ENCODE measurements at places on chromosomes 2 and 18. TPM values are rescaled to one million over a fixed set of nuclear protein-coding genes. Genes with fewer than 3 reads are reported as not detected.

SCN1A gene
- 0.13 TPM for total RNA-seq

SIX2 gene
- not detected for total RNA-seq

RAMP1 gene
- total RNA-seq = 0.63 TPM

POTEE gene
- 1.2 TPM for total RNA-seq

ITGAV gene
- 22.3 TPM for total RNA-seq

UBXN4 gene
- 65.4 TPM for total RNA-seq

UPP2 gene
- not detected for total RNA-seq

FAM237A gene
- total RNA-seq = not detected

NPHP1 gene
- 2.8 TPM for total RNA-seq

UGT1A4 gene
- total RNA-seq = not detected

MYO3B gene
- total RNA-seq = 0.63 TPM

CAPN10 gene
- total RNA-seq = 45.0 TPM

PRSS56 gene
- total RNA-seq = not detected

SATB2 gene
- total RNA-seq = 23.0 TPM

DNA sequence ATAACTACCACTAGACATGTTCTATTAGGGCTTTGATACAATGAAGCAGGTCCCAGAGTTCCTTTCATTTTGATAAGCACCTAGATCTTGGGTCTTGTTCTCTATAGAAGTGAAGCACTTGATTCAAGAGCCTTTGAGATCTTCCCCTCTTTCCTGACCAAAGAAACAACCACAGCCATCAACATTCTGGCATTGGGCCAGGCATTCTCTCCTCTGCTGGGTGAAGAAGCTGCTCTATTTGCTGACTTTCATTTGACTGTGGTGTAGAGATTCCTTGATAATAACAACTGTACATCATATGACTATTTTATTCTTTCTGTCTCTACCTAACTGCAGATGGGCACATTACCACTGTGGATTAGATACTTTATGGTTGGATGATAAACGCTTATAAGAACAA is 96.6 kb upstream of the LYPD1 start:
- DNase-seq = no peak

DNA sequence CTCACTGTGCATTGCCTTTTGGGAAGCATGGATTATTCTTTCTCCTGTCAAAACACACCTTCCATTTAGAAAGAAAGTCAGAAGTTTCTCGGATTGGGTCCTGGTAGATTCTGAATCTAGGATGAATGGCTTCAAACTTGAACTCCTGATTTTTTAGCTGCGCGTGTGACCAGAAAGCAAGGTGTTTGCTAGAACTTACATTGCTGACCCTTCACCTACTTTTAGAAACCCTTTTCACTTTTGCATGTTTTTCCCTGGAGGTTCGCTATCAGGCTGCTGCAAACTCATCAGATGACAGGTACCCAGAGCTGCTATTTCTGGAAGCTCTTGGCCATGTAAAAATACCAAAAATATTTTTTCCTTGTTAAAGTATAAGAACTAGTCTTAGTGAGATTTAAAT is 132.0 kb downstream of the QPCT start:
- no peak for DNase-seq

DNA sequence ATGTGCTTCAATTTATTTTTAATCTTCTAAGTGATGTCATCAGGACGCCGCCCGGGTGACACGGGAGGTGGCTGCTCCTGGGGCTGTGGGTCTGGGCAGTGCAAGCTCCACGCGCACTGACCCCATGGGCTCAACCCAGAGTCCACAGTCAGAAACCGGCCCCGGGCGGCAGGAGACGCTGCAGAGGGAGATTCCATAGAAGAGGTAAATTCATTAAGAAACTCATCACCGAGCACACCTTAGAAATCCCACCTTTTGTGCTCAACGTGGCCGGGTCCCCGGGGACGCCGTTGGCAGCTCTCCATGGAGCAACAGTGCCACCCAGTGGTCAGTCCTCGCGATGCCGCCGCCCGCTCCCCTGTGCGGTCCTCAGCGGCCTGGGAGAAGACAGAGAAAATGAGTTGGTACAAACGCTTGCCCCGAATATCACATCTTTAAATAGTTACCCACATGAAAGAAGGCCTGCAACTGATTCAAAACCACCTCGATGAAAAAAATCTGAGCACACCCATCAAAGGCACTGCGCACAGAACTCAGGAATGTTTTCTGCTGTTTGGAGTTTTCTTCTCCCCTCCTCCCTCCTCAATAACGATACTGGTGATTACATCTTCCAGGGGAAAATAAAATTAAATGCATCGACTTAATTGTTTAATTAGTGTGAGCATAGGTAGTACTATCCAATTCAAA is 92.6 kb downstream of the CMPK2 start:
- peak; percentile 86 for DNase-seq

DNA sequence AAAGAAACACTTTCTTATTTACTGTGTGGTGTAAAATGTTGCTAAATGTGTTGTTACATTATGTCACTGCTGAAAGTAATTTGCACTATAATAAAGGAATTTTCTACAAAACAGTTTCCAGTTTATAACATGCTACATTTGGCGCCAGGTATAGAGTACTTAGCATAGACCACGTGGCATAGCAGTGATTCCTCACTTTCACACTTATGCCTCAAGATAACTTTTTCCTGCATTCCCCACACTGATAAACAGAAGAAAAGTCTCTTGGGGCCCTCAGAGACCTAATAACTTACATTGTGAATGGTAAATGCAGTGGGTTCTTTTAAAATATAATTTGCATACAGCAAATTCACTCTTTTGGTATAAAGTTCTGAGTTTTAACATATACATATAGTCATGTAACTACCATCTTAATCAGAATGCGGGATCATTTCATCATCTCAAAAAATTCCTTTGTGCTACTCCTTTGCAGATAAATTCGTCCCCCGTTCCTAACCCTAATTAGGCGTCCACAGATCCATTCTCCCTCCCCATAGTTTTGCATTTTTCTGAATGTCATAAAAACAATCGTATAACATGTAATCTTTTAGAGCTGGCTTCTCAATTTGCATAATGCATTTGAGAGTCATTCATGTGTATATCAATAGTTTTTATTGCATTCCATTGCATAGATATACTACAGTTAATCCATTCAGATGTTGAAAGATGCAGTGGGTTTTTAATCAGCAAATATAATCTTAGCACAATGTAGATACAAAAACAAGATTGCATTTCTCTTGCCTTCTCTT is 7.5 kb downstream of the LGALSL start:
- no peak for DNase-seq

DNA sequence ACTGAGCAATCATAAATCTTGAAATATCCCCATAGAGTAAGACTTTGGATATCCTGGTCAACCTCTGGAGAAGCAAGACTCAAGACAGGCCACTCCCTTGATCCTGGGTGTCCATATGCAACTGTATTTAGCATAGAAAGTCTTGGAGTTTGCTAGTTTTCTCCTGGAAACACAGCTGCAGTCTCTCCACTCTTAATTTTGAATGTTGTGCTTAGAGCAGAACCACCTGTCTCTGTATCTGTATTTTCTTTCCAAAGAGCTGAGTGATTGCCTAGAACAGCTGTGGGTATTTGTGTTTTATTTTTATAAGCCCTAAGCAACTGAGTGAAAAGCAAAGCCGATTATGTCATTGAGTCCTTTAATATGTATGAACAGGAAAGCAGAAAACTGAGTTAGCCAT is 64.1 kb upstream of the ADAM23 start:
- DNase-seq = no peak

- no peak for DNase-seq
Observed at GRCh38 chr2:60416221-60417008, 137.0 kb downstream of the BCL11A start.

- DNase-seq = peak; percentile 72
Observed at GRCh38 chr2:88538362-88538917, 85.9 kb upstream of the FOXI3 start.

- no peak for DNase-seq
Observed at GRCh38 chr2:20596973-20597859, 53.7 kb downstream of the HS1BP3 start.

GRCh38 chr2:81647715-81648230 is 1343.2 kb upstream of the LRRTM1 start:
- DNase-seq = no peak

GRCh38 chr2:146370826-146371225 is 1474.0 kb upstream of the ACVR2A start:
- DNase-seq = no peak

- DNase-seq = no peak
Observed at GRCh38 chr2:134950886-134951285, 32.3 kb downstream of the CCNT2 start.

DNA sequence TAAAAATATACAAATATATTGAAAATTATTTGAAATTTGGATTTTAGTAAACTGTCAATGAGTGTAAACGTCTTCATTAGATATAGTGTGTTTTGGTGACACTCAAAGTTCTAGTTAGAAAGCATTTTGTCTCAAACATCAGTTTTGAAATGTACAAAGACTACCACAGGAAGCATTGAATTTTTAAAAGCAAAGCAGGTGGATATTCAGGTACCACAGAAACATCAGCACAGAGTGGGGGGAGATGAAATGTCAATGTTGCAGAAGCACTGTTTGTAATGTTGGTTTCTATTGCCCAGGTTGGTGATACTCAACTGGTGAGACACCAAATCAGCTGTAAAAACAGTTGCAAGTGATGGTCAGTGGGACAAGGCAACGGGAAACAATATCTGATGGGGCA is 136.5 kb upstream of the ITGA4 start:
- DNase-seq = no peak

GRCh38 chr2:196184921-196185320 is 13.5 kb upstream of the STK17B start:
- DNase-seq = no peak

- no peak for DNase-seq
Observed at GRCh38 chr2:241248897-241249296, 60.4 kb downstream of the ANO7 start.

GRCh38 chr2:11907190-11907589 is 160.8 kb downstream of the LPIN1 start:
- DNase-seq = no peak

DNA sequence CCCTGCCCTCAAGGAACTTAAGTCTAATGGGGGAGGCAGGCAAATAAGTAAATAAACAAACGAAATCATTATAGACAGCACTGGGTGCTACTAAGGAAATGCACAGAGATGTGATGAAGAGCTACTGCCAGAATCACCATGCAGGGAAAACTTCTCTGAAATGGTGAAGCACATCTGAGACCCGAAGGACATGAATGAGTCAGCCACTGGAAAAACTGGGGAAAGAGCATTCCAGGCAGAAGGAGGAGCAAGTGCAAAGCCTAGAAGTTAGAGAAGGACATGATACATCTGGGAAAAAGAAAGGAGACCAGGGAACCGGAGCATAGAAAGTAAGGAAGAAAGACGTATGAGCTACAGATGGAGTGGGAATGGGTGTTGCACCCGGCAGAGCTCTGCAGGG is 56.8 kb downstream of the TGFA start:
- DNase-seq = no peak

DNA sequence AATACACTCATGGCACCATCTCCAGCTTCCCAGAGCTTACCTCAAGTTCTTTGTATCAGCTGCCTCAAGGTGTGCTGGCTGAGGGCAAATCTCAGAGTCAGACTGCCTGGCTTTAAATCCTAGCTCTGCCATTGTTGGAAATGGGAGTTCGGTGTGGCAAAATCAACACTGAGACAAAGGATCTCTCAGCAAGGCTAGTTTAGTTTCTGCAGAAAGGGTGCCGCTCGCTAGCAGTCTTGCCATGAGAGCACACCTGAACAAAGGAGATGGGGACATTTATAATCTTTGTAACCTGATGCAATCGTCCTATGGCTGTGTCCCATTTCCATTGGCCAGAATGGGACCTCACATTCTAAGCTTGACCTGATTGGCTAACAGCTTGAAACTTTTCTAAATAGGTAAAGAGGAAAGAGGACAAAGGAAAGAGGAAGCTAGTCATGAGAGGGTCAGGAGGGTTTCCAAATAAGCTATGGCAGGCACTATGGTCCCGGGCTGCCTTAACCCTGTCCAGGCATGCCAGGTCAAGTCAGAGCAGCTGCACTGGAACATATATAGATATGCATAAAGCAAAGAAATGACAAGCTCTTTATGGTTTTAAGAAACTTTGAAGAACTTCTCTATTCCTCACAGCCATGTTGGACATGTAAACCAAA is 4.3 kb upstream of the UBE2F start:
- no peak for DNase-seq

Data from H9 (cell line).